Stimulated activated CD4-positive, alpha-beta T cell treated with anti-CD3 and anti-CD28 coated beads, Interleukin-12 subunit alpha, Interleukin-12 subunit beta, amount 100 ng/mL, for 48 hours (primary cell): ENCODE measurements at places on chromosomes 3 and 15.

GRCh38 chr15:57045741-57046382 is 127.4 kb downstream of the TCF12 start:
- DNase-seq = no peak

DNA sequence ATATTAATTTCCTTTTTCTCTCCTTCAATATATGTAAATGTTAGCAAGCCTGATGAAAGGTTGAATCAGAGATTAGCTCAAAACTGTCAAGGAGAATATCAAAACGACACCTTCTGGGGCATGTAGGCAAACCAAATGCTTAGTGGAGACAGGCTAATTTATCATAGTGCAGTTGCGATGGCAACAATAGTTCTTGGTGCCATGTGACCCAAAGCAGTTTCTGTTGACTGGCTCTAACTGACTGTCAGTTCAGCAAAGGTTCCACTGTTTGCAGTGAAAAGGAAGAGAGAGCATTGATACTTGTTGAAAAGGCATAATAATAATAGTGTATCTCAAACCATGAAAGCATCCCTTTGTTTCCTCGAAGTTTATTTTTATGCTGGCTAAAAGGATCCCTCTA is 513.9 kb downstream of the NLGN1 start:
- no peak for DNase-seq

- DNase-seq = no peak
These were observed 67.3 kb upstream of the RASGRF1 start for GRCh38 chr15:79157631-79158592.

DNA sequence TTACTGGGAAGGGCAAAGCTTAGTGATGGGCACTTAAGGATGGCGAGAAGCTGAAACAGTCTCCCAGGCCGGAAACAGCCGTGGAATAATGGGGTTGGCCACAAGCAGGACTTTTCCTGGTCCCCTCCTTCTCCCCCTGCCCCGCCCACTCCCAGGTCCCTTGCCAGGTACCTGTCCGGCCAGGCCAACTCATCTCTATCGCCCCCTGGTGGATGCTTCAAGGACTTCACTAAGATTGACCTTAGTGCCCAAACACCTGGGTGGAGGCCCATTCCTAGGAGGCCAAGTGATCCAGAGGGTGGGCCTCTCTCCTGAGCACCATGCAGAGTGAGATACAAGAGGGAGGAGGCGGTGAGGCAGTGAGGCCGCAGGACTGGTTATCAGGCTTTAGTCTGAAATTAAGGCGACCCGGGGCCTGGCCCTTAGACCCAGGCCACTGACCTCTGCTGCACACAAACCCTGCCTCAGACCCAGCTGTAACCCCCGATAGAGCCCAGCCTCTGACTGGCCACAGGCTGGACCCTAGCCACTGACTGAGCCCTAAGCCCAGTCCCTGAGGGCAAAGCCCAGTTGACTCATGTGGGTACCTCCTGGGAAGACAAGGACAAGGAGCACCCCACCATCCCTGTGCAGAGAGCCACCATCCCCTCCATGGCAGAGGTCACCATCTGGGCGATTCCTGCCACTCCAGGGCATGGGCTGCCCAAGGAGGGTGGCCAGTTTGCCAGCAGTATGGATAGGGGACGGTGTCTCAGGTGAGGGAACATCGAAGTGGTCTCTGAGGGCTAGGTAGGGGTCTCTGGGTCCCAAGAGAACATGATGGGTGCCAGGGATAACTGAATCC is 37.6 kb downstream of the VIPR1 start:
- DNase-seq = peak; percentile 46

GRCh38 chr15:73691396-73691795 is 7.2 kb downstream of the CD276 start:
- no peak for DNase-seq

- DNase-seq = no peak
These were observed 15.7 kb downstream of the C3orf52 start for GRCh38 chr3:112101916-112102315.
